ENCODE measurements at places on chromosomes 5 and 9.

DNA sequence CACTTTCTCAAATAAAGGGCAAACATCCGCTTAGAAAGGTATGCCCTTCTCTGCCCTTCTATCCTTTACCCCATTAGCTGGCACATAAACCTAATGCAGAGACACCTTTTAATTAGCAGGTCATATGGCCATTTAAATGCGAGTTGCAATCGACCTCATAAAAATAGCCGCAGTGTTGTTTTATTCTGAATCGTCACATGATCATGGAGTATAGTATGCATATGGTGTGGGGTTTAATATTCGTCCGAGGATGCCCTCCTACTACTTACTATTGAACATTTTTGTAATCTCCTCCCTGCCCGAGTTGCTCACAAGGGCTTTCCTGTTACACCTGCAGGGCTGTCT, 72.0 kb downstream of the PIK3R1 start:
- DNase-seq: no peak

DNA sequence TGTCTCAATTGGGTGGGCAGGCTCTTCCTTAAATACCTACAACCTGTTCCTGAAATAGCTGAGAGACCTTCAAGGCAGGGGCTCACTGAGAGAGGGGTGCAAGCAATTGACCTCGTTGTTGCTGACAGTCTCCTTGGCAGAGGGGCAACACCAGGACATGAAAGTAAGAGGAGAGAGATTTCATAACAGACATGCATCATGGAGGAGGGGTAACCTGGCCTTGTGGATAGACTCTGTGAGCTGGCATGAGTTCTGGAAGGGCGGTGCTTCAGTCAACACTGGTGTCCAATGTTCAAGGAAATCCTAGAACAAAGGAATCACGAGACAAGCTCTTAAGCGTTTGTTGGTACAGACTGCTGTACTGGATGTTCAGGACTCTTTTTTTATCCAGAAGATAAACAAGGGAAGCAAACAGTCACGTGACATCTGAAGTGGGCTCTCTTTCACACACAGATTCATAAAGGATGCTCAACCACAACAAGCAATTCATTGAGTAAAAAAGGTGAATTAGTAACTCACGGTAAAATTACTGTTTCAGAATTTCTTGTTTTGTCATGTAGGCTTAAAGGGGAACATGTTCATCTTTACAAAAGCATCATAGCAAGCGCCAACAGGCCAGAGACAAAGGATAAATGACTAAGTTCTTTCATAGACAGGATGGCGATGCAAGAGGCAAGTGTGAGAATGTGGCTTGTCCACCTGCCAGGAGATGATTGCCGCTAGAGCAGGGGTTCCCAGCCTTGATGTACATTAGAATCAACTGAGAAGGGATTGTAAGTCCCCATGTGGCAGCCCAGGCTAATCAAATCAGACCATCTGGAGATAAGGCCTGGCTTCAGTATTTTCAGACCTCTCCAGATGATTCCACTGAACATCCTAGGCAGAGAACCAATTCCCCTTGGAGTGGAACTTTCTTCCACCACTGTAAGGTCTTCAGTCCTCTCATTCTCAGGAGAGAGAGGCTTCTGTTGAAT, 20.7 kb downstream of the ANKRA2 start:
- no peak for DNase-seq

- DNase-seq: no peak
Measured at GRCh38 chr5:179260324-179261070, 84.8 kb downstream of the ADAMTS2 start.

- no peak for DNase-seq
Measured at GRCh38 chr9:4922730-4923129, 62.3 kb upstream of the JAK2 start.

- DNase-seq: no peak
Measured at GRCh38 chr9:124975131-124975530, 34.2 kb upstream of the GOLGA1 start.

- no peak for DNase-seq
Measured at GRCh38 chr5:167759057-167759821, 532.2 kb upstream of the WWC1 start.

DNA sequence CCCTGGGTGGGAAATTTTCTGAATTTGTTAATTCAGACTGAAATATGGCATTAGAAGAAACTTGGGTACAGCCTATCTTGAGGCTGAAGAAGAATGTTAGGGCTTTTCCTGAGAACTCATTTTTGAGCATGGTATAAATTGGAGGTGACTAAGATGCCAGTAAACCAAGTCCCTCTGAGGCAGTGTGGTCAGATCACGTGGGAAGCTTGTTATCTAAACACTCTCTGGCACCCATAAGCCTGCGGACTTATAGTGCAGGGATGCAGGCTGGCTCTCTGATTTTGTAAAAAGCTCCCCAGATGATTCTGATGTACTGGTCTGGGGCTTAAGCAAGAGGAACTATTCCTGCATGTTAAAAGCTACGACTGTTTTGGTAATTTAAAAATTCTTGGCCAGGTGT, 34.3 kb downstream of the MTMR12 start:
- DNase-seq: no peak

DNA sequence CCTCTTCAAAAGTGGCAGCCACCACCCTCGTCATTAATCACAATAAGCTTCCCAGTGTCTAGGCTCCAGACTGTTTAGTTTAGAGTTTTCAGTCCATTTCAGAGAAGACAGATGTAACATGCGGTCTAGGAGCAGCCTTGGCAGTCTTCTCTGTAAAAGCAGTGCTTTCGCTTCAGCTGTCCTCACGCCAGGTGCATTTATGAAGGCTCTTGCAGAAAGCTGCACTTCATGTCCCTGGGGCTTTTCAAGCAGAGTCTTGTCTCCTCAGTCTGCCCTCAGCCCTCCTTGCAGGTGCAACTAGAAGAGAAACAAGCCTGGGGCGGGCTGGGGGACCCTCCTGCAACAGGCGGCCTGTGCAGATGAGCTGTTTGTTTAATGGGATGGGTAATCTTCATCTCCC, 281.9 kb downstream of the DRD1 start:
- no peak for DNase-seq

DNA sequence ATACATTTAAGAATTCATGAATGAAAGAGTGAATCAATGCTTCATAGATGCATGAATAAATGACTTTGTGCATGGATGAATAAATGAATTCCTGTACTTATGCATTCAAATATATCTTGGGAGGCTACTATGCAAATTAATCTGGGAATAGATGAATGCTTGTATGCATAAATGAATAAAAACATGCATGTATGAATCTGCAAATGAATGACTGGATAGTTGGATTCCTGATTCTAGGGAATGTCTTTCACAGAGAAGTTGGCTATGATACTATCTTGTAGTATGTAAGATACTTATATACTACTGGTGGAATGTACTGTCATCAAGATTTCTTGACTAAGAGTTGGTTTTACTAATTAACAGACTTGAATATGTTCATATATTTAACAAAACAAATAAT, 75.3 kb upstream of the ASTN2 start:
- no peak for DNase-seq

GRCh38 chr9:83425240-83425639, 113.0 kb downstream of the FRMD3 start:
- DNase-seq: no peak

GRCh38 chr9:104092875-104093600, 1.1 kb upstream of the SMC2 start:
- DNase-seq: no peak

DNA sequence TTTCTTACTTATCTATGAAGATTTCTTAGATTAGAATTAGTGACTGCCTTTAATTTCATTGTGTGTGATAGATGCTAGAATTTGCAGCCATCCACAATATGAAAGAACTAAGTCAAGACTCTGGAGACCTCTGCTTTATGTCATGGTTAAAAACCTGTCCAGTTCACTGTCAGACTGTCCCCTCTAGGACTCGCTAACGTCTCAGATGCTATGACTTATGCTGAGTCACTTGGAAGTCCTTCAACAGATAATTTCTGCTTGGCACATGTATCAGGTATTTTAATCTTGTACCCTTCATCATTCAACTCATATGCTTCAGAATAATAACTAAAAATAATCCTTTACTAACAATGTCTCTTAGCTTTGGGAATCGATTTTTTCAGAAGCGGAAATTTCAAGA, 230.5 kb upstream of the DMAC1 start:
- no peak for DNase-seq

- no peak for DNase-seq
Measured at GRCh38 chr5:126334760-126335159, 88.4 kb upstream of the GRAMD2B start.

- no peak for DNase-seq
Measured at GRCh38 chr5:99587983-99588382, 659.2 kb upstream of the CHD1 start.

DNA sequence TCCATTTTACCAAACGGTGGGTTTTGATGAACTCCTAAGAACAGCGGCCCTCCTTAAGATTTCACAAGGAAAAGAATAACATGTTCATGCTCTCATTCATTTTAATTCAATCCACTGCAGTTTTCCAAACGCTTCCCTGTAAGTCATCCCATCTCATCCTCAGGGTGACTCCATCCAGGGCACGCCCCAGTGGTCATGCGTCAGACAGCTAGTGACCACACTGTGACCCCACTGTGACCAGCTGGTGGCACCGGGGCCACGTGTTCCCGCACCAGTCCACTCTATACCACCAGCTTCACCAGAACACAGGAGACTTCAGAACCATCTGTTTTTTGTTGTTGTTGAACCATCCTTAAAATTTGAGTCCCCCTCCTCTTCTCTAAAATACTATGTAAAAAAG, 14.3 kb downstream of the ATPSCKMT start:
- DNase-seq: no peak

- DNase-seq: no peak
Measured at GRCh38 chr5:89270901-89271300, 387.9 kb upstream of the MEF2C start.

Data from cortex of kidney (tissue), 1 donor.